Activated naive CD4-positive, alpha-beta T cell treated with anti-CD3 and anti-CD28 coated beads for 36 hours (primary cell): ENCODE measurements at places on chromosomes 12 and 14.

DNA sequence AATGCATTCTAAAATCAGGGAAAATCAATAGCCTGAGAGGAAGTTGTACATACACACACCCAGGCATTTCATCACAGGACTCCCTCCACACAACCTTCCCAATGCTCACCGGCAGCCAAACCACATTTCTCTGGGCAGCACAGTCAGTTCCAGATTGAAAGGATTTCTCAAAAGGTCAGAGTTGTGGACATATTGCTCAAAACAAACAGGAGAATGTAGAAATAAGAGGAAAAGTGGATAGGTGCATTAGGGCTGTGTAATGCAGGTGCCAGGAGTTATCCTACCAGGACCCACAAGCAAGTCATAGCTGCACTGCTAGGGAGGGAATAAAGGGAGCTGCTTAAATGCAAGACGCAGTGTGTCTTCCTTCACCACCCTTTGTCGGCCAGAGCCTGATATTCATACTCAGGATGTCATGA is 62.9 kb downstream of the GCH1 start:
- DNase-seq: no peak

DNA sequence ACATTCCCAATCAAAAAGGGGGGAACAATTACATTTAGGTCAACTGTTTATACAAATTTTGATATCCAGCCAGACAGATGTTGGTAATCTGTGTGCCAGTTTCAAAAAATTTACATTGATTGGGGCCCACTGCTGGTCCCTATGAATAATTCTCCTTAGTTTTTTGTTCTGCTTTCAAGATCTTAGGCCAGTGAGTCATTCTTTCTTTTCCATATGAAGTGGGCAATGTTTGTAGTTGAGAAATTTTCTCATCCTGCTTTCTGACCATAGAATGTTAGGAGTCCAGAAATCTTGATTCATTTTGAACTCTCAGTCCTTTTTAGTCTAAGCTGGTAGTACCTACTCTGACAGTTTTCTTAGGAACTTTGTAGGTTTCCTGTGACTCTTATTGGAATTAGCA is 244.3 kb downstream of the DIO2 start:
- DNase-seq: no peak

DNA sequence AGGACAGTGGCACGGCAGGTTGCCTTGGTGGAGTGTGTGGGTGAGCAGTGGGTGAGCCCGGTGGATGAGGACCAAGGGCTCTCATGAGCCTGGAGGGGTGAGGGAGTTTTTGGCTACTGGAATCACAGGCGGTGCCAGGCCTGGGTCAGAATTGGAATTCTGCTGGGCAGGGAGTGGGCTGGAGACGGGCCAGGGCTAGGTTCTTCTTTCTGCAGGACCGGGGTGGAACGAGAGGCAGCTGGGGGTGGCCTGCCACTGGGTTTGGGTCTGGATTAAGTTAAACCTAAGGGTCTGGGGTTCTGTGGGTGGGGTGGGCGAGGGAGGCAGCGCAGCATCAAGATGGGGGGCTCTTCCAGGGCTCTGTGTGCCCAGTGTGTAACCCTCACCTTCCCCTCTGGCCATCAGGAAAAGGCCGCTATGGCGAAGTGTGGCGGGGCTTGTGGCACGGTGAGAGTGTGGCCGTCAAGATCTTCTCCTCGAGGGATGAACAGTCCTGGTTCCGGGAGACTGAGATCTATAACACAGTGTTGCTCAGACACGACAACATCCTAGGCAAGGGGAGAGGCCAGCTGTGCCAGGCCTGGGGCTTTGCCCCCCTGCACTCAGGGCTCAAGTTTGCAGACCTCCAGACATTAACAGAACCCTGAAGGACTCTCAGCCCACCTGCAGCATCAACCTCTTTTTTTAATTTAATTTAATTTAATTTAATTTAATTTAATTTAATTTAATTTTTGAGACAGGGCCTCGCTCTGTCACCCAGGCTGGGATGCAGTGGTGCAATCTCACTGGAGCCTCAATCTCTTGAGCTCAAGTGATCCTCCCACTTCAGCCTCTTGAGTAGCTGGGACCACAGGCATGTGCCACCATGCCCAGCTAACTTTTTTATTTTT is 7.0 kb downstream of the ACVRL1 start:
- DNase-seq: no peak

DNA sequence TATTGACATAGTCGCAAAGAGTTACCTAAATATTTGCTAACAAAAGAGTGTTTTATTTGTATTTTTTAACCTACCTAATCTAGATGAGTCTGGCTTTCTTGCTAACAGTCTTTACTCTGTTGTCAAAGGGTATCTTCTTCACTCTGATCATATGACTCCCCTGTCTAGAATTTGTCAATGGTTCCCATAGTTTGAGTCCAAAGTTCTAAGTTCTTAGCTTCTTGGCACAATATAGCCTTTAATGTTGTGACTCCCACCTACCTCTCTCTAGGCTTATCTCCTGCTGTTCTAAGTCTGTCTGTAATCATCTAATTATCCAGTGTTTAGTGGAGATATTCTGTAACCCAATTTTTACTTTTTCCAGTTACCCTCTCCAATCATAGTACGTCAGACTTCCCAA is 104.3 kb upstream of the PDE3A start:
- no peak for DNase-seq

- no peak for DNase-seq
These were observed 71.7 kb downstream of the TESC start for GRCh38 chr12:117027251-117028086.

DNA sequence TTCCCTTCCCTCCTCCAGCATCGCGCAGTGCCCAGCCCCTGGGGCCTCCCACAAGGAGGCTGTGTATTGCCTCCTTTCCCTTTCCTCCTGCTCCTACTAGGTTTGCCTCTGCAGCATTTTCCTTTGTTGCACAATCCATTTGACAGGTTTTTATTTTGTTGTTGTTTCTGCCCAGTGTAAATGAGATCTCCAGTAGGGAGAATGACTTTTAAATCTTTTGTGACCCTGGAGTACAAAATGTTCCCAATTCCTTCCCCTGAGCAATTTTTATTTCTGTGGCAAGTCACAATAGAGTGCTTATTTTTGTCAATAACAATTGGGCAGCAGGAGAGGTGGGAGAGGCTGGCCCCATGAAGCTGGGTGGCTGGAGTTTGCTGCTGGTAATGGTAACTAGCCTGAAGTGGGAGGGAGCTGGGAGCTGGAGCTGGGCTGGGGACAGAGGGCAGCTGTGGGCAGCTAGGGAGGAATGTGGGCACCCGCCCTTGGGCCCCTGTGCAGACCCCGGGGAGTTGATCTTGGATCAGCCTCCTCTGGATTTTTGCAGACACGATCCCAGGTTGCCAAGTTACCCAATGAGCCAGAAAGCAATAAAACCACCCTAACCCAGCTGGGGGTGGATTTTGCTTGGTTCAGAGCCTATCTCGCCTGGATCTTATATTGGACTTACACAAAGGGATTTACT is 160.1 kb downstream of the KTN1 start:
- DNase-seq: no peak

- DNase-seq: no peak
These were observed 179.9 kb downstream of the PTPRO start for GRCh38 chr12:15502211-15502610.

- DNase-seq: no peak
These were observed 765 bp downstream of the TMEM120B start for GRCh38 chr12:121713257-121713777.

- DNase-seq: no peak
These were observed 19.4 kb downstream of the PYGL start for GRCh38 chr14:50924843-50925242.

DNA sequence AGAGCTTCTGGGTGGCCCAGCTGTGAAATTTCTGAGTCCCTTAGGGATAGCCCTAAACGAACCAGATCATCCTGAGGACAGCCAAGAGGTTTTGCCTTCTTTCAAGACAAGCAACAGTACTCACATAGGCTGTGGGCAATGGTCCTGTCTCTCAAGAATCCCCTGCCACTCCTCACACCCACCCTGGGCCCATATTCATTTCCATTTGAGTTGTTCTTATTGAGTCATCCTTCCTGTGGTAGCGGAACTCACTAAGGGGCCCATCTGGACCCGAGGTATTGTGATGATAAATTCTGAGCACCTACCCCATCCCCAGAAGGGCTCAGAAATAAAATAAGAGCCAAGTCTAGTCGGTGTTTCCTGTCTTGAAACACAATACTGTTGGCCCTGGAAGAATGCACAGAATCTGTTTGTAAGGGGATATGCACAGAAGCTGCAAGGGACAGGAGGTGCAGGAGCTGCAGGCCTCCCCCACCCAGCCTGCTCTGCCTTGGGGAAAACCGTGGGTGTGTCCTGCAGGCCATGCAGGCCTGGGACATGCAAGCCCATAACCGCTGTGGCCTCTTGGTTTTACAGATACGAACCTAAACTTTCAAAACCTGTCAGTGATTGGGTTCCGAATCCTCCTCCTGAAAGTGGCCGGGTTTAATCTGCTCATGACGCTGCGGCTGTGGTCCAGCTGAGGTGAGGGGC is 38.9 kb downstream of the DAD1 start:
- DNase-seq: peak; percentile 89

GRCh38 chr14:64673748-64674147 is 30.5 kb upstream of the PLEKHG3 start:
- DNase-seq: peak; percentile 40

DNA sequence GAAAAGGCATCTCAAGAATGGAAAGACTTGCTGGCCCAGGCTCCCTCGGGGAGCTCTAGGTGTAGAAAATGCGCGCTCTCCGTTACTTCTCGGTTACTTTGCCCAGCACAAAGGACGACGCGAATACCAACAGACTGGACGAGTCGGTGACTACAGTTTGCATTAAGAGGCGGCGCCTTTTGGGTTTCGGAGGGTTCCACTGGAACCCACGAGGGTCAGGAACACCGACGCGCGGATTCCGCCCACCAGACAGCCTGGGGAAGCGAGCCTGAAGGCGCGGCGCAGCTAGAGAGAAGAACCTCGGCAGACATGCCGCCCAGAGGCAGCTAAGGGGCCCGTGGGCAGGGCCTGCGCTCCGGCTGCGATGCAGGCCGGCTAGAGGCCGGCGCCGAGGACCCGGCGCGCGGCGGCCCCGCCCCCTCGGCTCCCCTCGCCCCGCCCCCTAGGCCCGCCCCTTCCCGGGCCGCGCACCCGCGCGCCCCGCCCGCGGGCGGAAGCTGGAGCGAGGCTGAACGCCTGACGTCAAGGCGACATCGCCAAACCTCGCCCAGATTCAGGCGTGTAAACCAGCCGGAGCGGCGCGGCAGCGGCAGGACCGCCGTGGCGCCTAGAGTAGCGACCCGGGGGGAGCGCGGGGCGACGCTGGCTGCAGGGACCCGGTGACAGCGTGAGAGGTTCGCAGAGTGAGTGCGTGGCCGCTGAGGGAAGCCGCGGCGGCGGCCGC is at the start of gene RAP1B:
Gene RAP1B (plus strand): TSS at position 530 of the 724 bp plus-strand sequence. CDS start 37,826 bp downstream, outside the sequence.
- peak; percentile 89 for DNase-seq

DNA sequence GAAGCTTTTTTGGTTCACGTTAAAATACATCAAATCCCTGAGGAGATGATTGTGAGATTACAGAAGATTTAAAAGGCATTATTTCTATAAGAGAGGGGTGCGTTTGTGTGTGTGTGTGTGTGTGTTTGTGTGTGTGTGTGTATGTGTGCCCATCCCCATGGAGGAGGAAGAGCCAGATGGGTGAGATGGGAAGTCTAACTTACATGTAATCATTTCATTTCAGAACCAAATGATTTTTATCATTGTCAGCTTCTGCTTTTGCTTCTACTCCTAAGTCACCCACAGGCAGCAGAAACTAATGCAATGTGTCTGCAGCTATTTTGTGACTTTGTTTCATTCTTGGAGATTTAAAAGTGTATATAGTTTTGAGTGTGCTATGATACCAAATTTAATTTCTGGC is 68.7 kb downstream of the SLC4A8 start:
- DNase-seq: no peak

DNA sequence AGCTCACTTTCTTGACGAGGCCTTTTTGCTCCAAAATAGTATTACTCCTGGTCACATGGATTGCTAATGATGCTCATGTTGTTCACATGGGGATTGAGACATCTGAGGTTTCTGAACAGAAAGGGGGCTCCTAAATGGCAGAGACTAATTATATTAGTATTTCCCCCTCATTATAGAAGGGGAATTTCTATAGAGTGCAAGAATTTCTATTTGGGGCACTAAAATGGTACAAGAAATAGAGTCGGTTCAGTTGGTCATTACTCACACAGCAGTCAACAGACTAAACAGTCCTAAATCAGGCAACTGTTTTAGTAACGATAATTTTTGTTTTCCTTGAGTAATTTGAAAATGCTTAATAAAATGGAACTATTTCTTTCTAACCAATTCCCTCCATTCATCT is 108.9 kb downstream of the DACT1 start:
- no peak for DNase-seq
